ENCODE measurements at places on chromosomes 3 and 15. TPM values are rescaled to one million over a fixed set of nuclear protein-coding genes. Genes with fewer than 3 reads are reported as not detected.

DNA sequence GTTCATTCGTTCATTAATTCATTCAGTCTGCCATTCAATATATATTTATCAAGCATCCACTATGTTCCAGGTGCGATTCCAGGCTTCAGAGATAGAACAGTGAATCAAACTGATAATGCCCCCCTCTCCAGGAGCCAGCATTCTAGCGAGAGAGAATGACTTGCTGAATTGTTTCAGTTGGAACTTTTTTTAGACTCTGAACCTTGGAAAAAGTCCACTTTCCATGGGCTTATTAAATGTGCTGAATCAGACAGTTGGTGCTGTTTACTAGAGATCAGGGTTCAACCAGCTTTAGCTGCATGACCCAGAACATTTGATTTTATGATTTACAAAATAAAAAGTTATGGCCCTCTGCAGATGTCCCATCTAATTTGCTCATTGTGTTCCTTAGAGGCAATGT lies 213.2 kb downstream of the THSD4 start:
- no peak for DNase-seq

DNA sequence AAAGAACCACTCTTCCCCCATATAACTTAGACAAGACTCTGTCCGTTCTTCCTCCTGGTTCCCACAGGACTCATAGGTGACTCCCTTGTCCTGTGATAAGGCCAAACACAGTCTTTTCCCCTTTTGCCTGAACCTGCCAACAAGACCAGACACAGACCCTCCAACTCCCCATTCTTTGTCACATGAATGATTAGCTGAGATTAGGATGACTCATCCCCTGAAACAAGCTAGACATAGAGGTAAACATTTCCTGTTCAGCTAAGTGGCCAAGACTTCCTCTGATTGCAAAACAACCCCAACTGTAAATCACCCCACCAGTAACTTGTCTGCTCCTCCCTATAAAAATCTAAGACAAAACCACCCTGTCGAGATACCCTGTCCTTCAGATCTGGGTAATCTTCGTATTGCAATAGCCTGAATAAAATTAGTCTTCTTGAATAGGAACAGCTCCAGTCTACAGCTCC lies 11.4 kb upstream of the HTR3E start:
- DNase-seq: no peak

DNA sequence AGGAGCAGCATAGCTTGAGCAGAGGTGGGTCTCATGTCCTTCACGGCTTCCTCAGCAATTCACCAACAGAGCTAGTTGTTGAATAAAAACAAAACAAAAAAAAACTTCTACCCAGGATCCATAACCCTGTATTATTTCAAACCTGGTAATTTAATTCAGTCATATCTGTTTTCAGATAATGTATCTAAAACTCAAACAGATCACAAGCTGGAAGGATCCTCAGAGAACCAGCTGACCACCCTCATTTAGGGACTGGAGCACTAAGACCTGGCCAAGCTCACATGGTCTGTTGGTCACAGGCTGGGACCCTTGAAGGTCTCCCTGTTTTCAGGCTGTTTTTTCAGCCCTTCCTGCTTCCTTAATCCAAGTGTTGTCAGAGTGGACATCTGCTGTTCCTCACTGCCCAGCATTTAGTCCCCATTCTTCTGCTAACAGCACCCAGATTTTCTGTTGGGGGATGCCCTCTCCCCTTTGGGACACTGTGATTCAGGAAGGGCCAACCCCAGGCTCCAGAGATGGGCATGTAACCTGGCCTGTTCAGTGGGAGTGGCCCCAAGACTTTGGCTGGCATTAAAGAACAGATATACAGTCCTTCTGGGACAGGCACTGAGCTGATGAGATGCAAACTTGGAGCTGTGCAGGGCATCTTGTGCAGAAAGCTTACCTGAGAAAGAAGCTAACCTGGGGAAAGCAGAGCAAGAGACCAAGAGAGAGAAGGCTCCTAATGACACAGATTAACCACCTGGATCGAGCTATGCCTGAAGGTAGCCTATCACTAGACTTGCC lies 78.8 kb upstream of the SPATA12 start:
- DNase-seq: no peak

- no peak for DNase-seq
Observed at GRCh38 chr15:100898152-100898490, 18.5 kb downstream of the ALDH1A3 start.

DNA sequence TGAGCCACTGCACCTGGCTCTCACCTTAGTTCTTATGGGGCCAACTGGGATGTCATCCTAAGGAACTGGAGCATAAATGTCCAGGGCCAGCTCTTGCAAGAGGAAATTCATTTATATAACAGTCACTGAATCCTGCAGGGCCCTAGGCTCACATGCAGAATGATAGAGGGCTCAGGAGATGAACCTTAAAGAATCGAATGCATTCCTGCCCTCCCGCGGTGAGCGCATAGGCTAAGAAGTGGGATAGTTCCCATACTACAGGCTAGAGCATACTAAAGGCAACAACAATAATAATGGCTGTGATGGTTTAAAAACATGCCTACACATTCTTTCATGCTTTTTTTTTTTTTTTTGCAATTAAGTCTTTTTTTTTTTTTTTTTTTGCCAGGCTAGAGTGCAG lies 17.1 kb upstream of the CSRNP1 start:
- no peak for DNase-seq

DNA sequence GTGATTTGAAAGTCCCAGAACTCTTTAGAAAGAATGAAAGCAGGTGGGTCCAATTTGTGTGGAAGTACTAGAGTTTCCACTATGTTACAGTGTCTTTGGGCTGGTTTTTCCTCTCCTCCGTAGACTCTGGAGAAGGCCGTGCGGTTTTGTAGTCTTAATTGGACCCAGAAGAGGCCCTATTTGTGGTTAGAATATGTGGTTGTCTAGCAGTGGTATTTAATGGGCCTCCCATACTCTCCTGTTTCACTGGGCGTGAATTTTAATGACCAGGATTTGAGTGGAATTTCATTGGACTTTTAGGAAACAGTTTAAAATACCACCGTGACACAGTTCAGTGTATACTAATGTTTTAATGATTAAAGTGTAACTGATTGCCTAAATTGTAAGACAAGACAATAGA lies 182.3 kb downstream of the BBX start:
- no peak for DNase-seq

- no peak for DNase-seq
Observed at GRCh38 chr3:32781211-32781968, 36.4 kb upstream of the TRIM71 start.

- no peak for DNase-seq
Observed at GRCh38 chr15:80323285-80323684, 71.3 kb upstream of the CTXND1 start.

DNA sequence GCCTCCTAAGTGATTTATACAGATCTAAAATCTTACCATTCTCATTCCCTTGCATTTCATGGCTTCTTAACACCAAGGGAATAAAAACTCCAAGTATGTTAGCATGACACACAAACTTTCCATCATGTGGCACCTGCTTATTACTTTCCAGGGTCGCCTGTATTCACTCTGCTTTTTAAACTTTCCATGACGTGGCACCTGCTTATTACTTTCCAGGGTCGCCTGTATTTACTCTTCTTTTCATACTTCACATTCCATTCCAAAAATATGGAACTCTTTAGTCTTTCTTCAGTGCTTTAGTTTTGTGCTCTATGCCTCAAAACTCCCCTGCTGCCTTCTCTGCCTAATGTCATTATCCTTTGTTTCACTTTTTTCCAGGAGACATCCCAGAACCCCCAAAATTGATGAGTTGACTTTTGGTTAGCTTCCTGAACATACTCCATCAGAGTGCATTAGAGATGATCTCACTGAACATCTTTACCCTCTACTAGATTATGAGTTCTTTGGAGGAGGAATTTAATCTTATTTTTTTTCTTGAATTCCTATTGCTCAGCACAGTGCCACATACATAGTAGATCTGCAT lies 47.0 kb downstream of the CALML4 start:
- no peak for DNase-seq

DNA sequence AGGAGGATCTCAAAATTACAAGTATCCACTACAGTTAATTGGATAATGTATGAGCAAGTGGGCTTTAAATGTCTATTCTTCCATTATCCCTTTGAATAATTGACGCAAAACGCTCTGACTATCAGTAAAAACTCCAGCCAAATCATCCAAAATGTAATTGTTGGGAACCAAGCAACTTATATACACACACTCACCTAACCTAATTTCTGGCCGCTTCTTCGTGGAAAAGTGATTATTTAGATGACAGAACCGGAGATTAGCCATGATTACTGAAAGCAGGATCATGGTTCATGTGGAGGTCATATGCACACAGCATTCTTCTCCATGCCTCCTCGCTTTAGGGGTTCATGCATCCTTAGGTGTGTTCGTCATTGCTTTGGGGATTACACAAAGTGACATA lies 992.4 kb downstream of the NAALADL2 start:
- DNase-seq: no peak

DNA sequence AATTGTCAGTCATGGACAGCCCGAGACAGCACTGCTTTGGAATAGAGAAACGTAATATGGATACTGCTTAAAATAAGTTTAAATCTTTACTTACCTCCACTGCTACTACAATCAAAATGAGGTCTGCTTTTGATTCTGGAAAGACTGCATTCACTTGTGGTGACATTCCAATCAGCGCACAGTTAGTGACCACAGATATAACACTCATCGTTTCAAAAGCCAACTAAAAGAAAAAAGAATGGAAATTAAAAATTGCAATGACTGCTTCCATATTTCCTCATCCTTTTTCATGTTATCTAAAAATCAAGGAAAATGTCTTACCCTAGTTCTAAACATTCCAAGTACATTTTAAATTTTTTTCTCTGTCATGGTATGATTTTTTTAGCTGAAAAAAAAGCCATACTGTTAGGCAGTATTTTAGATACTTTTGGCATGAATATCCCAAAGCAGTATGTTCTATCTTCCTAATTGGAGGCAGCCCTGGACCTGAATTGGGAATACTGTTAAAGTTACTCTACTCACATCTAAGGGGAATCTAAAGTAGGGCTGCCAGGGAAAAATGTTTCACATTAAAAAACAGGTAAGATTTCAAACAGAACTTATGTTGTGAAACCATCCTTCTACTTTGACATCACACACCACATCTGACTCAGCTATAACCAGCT lies 72.1 kb downstream of the ANO10 start:
- no peak for DNase-seq

DNA sequence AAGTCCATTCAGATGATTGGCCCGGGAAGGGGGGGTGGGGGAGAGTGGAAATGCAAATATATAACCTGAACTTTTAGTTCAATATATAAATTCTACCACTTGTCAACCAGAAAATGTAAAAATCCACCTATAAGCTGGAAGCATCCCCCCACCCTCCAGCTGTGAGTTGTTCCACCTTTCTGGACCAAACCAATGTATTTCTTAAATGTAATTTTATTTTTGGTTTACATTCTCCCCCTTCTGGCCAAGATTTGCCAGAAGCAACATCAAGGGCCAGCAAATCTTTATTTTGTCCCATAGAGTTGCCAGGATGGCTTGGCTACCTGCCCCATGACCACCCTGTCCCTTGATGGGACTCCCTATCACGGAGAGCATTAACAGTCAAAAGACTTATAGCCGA lies 545.7 kb downstream of the TBL1XR1 start:
- DNase-seq: no peak

GRCh38 chr15:66241908-66242285 lies 11.7 kb downstream of the MEGF11 start:
- DNase-seq: no peak

- DNase-seq: no peak
Observed at GRCh38 chr3:11238060-11238459, 34.1 kb upstream of the ATG7 start.

DNA sequence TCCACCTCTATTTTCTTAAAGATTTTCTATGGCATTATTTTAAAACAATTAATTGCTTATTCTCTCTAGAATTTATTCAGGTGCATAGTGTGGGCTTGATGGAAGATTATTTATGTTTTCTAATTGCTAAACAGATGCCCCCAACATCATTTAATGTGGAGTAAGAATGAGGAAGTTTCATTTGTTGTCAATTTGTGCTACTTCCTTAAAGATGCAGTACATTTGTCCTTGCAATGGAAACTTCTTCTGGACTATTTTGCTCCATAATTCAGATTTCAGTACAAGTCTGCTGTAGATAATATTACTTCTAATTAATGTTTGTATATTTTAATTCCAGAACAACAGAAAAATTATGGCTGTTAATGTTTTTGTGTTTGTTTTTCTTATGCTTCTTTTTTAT lies 104.8 kb downstream of the TGFBR2 start:
- DNase-seq: no peak

DNA sequence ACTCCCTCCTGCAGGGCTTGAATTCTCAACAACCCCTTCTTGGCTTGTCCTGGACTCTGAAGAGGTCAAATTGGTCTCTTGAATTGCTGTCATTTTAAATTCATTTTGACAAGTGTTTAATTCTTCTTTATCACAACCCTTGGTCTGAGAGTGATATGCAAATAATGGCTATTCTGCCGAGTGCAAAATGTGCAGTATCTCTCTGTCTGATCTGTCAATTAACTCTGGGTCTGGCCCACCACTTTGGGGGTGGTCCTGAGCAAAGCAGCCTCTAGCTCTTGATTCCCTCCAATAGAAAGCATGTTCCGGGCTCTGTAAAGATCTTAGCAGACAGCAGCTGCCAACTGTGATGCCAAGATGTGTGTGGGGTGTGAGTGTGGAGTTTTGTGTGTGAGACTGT lies 2.2 kb upstream of the IGDCC3 start:
- no peak for DNase-seq

- no peak for DNase-seq
Observed at GRCh38 chr15:79025802-79026201, 64.8 kb downstream of the RASGRF1 start.

- DNase-seq: no peak
Observed at GRCh38 chr3:185207481-185207880, 46.4 kb downstream of the EHHADH start.

DNA sequence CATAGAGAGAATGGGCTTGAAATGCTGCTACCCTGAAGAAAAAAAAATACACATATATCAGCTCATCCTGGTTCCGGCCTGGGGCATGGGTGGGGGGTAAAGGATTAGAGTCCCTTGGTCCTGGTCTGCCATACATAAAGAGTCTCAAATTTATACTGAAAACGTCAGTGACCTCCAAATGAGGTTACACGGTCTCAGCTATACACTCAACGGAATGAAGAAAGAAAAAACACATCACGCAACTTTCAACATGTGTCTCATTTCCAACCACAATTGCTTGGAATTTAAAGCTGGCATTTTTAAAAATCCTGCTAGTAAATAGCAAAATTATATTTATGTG lies 612.8 kb downstream of the MCTP2 start:
- no peak for DNase-seq

The TTLL13 gene
- not detected for total RNA-seq

The COL6A6 gene
- 0.79 TPM for total RNA-seq

The FANCD2OS gene
- not detected for total RNA-seq

The VPS33B gene
- 7.7 TPM for total RNA-seq

The CACNA2D3 gene
- 6.1 TPM for total RNA-seq

The SYNM gene
- 13.6 TPM for total RNA-seq

The LRRC31 gene
- not detected for total RNA-seq

The GPR15 gene
- total RNA-seq: not detected

Data from omental fat pad (tissue), 4 donors.